ENCODE measurements at places on chromosomes 6 and 20. TPM values are rescaled to one million over a fixed set of nuclear protein-coding genes. Genes with fewer than 3 reads are reported as not detected.

Gene HMGCLL1
- total RNA-seq, result under 0.01 TPM

Gene PCSK2
- not detected for total RNA-seq

Gene CLDN20
- not detected for total RNA-seq

Gene TMEM181
- total RNA-seq, result 29.0 TPM

Gene NRN1
- total RNA-seq, result 29.0 TPM

Gene EYS
- under 0.01 TPM for total RNA-seq

Gene FNDC11
- total RNA-seq, result 0.37 TPM

Gene DLL1
- 0.73 TPM for total RNA-seq

Gene HLA-F
- total RNA-seq, result 4.8 TPM

Gene POLH
- total RNA-seq, result 22.4 TPM

Gene BCL2L1
- total RNA-seq, result 159 TPM

Gene BCKDHB
- 9.9 TPM for total RNA-seq

Measured in subcutaneous preadipocyte (primary cell).